ENCODE measurements at places on chromosomes 1 and 21.

- DNase-seq, result no peak
Measured at GRCh38 chr1:226892524-226892875, 22.1 kb downstream of the PSEN2 start.

GRCh38 chr21:44418108-44418875 lies 37.0 kb upstream of the LRRC3 start:
- no peak for DNase-seq

DNA sequence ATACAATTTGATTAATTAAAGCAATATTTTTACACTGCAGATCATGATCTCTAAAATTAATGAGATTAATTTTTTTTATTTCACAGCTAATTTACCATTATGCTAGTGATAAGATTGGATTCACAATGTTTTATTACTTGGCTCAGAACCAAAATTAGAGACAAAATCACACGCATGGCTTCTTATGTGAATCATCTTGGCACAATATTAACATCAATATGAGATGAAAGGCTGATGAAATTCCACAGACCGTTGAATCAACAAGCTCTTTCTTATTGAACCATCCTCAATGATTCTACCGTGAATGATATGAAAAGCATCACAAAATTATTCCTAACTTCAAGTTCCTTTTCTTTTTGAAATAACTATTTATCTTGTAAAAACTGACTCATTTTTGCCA lies 544.9 kb downstream of the KCNT2 start:
- DNase-seq, result no peak

DNA sequence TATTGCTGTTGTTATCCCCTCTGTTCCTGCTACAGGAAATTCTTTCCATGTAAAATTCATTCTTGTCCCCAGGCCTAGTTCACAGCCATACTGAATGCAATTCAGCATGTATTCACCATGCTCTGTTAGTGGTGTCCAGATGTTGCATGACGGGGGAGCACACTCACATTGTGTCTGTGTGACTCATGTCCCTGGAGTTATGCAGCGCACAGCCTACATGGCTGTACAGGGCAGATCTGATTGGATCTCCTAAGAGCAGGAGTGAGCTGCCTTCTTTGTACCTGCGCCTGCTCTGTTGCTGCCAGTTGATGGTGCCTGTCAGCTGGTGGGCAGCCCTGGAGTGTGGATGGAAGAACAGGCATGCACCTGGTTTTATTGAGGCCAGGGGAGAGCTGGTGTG lies 17.6 kb downstream of the HTR6 start:
- no peak for DNase-seq

GRCh38 chr1:235939480-235939775 lies 72.7 kb upstream of the LYST start:
- no peak for DNase-seq

DNA sequence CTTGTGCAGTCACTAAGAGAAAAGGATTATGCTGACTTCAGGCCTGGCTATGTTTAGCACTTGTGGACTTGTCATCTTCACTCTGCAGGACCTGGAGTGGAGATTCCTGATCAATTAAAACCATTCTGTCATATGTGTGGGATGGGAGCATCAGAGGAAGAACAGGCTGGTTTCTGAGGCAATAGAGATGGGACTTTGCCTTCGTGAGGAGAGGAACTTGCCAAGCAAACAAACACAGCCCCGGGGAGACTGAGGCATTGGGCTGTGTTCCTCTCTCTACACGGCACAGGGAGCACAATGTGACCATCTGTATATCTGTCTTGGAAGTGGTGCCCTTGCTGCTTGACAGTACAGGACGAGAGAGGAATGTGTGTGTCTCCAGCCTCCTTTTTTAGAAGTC lies 23.1 kb downstream of the VASH2 start:
- no peak for DNase-seq

DNA sequence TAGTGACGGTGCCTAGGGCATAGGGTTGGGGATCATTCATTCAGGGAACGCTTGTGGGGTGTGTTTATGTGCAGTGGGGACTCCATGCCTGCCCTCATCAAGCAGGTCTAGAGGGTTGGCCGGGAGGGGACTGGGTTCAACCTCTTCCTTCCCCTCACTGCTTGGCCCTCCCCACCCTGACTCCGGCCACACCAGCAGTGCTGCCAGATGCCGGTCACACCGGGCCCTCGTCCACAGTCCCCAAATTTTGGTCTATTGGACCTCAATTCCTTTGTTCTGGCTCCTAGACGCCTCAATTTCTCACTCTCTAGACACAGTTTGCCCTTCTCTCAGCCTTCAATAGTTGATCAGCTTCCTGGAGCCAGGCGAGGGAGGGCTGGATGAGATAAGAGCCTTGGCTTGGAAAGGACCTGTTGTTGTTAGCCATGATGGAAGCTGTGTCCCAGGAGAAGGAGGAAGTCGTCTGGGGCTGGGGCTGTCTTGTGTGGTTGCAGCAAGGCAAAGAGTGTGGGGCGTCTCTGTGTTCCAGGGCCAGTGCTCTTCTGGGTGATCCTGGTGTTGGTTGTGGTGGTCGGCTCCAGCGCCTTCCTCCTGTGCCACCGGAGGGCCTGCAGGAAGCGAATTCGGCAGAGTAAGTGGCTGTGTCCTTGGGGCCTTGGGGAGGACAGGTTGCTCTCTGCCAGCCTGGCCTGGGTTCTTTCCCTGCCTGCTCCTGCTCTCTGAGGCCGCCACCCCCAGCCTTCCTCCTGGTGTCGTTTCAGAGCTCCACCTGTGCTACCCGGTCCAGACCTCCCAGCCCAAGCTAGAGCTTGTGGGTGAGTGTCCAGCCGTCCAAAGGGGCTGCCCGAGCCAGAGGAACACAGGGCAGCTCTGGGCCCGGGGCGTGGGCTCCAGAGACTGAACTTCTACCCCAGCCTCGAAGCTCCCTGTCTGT lies 41.1 kb upstream of the TNFRSF1B start:
- DNase-seq, result no peak

GRCh38 chr1:159066108-159066507 lies 10.5 kb downstream of the AIM2 start:
- DNase-seq, result no peak

DNA sequence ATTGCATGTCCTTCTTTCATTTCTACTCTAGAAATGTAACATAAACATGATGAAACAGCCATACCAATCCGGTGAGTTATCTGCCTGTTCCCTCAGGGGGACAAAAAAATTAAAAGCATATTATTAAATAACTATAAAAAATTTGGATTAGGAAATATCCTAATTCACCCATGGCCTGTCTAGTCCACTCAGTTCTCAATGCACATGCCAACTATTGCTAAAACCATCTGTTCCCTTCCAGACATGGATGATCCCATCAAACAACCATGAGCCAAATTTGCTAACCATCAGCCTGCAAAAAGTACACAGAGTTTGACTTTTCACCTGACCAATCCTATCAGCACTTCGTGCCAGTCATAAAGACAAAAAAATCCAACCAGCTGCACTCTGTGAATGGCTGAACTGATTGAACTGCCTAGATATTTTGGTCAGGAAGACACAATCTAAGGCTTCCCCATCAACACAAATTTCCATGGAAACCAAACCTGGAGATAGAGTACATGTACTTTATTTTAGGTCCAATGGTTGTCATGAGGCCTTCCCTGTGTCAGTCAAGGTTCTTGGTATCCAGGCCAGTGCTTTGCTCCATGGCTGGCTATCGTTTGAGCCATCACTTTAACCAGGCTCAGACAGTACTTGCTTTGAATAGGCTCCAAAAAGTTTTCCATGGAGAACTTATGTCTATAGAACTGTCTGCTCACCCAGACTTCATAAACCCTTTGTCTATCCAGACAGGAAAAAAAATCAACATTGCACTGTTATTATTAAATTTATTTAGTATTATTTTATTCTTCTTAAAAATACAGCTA lies 570.8 kb downstream of the LTN1 start:
- no peak for DNase-seq

DNA sequence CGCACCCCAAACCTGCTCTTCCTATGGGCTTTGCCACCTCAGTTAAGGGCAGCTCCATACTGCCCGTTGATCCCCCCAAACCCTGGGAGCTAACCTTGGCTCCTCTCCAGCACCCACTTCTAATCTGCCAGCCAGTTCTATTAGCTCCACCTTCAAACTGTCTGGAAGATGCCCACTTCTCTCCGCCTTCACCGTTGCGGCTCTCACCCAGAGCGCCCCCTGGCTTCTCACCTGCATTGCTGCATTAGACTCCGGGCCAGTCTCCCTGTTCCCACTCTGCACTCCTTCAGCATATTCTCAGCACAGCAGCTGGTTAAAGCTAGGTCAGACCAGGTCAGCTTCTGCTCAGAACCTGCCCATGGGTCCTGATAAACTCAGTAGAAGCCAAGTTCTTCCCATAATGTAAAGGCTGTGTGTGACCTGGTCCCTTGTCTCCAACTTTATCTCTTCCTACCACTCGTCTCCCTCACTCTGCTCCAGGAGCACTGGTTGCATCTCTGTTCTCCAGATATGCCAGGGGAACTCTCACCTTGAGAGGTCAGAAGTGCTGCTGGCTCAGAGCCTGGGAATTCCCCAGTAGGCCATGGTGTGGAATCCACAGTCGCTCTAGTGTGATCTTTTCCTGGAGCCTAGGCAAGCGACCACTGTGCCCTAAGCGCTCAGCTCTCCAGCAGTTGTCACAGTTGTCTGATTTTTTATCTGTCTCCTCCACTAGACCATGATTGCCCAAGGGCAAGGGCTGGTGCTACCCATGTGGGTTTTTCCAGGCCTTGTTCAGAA lies 150.3 kb downstream of the HMGB4 start:
- DNase-seq, result no peak

DNA sequence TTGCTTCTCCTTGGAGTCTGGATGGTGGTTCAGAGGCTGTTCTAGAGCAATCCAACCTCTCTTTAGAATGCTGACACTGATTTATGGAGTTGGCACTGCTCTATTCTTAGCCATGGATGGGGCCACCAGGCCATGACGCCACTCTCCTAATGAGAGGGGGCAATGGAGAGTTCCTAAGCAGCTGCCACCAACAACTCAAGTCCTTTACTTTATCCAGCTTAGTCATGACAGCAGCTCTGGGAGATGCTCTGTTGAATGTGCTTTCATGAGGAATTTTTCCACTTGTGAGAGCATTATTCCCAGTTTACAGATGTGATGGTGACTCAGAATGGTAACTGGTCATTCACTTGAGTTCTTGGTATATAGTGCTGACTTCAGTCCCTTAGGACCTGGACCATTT lies 366.3 kb downstream of the HHAT start:
- DNase-seq, result no peak

DNA sequence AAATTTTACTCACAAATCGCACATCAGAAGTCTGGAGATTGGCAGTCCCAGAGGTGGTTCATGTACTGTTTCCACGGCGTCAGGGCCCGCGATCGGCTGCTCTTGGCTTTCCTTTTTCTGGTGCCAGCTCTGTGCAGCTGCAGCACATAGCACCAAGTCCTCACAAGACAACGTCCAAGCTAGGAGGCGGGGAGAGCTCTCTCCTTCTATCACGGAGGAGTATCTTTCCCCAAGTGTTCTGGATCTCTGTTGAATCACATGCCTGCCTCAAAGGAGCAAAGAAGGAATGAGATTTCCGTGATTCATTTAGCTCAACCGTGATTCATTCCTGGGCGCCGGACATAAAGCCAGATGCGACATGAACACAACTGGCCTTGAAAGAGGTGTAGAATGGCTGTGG lies 25.5 kb downstream of the MT1HL1 start:
- no peak for DNase-seq

- no peak for DNase-seq
Measured at GRCh38 chr1:27299385-27300271, 22.3 kb upstream of the TMEM222 start.

DNA sequence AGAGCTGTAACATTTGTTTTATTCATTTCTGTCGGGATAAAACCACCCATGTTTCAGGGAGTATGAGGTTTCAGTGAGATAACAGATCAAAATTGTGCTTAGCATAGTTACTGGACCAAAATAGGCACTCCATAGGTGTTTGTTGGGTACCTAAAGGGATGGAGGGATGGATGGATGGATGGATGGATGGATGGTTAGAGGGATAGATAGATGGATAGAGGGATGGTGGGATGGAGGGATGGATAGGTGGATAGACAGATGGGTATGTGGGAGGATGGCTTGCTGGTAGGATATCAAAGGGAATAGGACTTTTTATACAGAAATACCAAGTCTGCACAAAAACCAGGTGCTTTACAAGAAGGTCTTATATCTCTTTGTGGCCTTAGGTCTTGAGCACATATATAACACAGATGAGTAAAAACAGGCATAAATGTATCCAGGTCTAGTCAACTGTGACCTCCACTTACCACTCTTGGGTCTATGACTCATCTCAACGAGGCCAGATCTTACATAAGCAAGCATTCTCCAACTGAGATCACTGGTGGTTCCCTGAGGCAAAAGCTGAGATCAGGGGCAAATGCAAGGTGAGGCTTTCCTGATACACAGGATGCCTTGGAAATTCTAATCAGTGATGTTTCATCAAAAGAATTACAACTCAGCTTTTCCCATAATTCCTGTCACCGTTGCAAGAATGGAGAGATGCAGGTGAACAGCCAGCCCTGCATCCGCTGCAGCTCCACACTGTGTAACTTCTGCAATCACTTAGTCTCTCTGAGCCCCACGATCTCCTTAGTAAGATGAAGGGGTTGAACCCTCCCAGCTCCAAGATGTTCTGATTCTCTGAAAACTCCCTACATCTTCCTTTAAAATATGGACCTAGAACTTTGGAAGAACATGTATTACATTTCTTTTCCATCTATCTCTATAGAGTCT lies 32.0 kb downstream of the PTAFR start:
- no peak for DNase-seq

DNA sequence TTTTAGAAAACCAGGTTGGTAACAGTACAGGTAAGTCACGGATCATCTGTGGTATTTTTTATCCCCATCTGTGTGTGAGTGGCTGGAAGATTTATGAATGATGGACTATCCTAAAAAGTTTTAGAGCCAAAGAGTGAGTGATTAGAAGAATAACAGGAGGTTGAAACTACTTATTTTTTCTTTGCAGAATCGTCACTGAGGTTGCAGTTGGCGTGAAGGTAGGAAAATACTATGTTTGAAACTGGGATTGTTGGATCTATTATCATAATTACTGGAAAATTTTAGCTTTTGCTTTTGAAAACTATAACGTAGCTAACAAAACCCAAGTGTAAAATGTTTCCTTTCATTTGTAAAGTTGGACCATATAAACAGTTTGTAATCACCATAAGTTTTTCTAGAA lies 1.8 kb downstream of the PTBP2 start:
- DNase-seq, result no peak

DNA sequence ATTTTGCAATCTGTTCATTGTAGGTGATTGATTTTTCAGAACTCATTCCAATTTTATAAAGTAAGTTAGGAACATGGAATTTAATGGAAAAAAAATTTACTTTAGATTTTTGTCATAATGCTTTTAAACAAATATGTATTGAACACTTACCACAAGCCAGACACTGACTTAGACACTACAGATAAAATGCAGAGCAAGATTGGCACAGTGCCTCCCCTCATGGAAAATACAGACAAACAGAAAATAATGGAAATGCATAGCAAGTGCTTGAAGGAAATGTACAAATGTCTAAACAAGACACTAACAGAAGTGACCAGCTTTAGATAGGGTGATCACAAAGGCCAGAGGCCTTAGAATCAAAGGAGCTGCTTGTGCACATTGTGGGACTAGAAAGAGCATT lies 260.5 kb upstream of the ADGRL2 start:
- no peak for DNase-seq

GRCh38 chr1:21547876-21548275 lies 38.7 kb downstream of the ALPL start:
- DNase-seq, result no peak
